ENCODE measurements at places on chromosomes 4 and X.

DNA sequence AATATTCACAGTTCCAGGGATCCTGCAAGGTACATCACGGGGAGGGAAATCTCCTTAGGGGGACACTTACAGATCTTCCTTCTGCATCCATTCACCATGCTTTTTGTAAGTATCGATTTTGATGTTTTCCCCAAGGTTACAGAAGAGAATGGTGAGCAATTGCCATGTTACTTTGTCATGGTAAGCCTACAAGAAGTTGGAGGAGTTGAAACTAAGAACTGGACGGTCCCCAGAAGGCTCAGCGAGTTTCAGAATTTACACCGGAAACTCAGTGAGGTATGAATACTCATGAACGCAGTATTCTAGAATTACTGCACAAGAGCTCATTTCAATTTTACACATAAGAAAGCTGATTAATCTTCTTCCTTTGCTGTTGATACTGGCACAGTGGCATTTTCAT, 53.9 kb downstream of the LRP2BP start:
- no peak for DNase-seq

DNA sequence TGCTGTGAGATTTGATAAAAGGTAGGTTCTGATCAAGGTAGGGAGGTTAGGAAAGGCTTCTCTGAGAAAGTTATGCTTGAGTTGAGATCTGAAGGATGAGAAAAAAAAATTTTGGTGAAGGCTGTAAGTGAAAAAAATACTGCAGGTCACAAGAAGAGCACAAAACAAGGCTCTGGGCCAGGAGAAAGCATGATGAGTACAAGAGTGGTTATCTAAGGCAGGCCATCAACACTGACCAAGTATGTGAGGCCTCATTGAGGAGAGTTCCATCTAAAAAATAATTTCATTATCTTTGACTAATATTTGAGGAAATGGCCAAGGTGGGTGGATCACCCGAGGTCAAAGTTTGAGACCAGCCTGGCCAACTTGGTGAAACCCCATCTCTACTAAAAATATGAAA, 71.6 kb upstream of the SLC4A4 start:
- no peak for DNase-seq

- DNase-seq: no peak
Observed at GRCh38 chrX:131704136-131704695, 160.3 kb downstream of the OR13H1 start.

- peak; percentile 59 for DNase-seq
Observed at GRCh38 chr4:77697860-77698590, 92.4 kb downstream of the CXCL13 start.

GRCh38 chrX:65928522-65928921, 111.4 kb downstream of the VSIG4 start:
- DNase-seq: no peak

GRCh38 chrX:129568349-129568748, 28.3 kb downstream of the OCRL start:
- DNase-seq: no peak

GRCh38 chrX:130125091-130125874, 15.0 kb upstream of the ELF4 start:
- DNase-seq: peak; percentile 22

- DNase-seq: peak; percentile 56
Observed at GRCh38 chr4:37639551-37640285, 46.5 kb downstream of the RELL1 start.

GRCh38 chrX:113770806-113771205, 813.1 kb upstream of the HTR2C start:
- DNase-seq: no peak

DNA sequence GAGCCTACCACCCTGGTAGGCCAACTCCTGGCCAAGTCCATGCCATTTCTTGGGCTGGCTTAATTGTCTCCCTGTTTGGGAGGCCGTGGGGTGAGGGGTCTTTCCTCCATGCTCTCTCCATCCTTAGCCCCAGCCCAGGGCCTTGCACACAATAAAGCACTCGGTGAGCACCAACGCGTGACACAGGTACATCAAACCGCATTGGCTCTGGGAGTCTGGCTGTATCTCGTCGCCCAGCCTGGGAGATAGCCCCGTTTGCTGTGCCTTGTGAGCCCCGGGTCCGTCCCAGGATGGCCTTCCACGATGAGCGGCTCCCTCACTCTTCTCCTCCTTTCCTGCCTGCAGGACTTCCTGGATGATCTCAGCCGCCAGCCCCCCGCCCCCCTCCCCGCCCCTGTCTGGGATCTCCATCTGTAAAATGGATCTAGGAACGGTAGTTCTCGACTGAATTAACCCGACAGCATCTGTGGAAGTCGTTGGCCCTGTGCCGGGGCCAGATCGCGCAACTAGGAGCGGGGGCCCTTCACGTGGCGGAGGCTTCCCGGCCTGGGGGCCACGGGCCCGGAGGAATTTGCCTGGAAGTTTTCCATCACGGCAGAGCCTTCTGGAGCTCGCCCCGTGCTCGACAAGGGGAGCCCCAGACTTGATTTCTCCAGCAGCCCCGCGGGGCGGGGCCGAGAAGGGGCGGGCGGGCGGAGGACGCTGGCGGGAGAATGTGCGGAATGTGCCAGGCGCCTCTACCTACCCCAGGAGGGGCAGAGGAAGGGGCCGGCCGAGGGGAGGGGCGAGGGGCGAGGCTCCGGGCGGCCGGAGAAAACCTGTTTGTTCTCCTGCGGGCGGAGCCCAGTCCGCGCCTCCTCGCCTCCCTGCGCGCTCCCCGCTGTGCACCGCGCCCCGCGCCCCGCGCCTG, at the start of gene ZNF185:
TSS of gene ZNF185 (plus strand) at position 846 of the 910 bp plus-strand sequence. CDS start 16,423 bp downstream, outside the sequence.
- DNase-seq: peak; percentile 10
